ENCODE measurements at places on chromosomes 7 and 10.

- DNase-seq, result peak; percentile 100
These were observed 26.4 kb upstream of the SRGN start for GRCh38 chr10:69061305-69062161.

- DNase-seq, result no peak
These were observed 39.8 kb downstream of the PSMC2 start for GRCh38 chr7:103387242-103387641.

GRCh38 chr10:17831341-17831740 is 22.2 kb downstream of the MRC1 start:
- no peak for DNase-seq

GRCh38 chr10:117222976-117223692 is 17.8 kb upstream of the SLC18A2 start:
- no peak for DNase-seq

DNA sequence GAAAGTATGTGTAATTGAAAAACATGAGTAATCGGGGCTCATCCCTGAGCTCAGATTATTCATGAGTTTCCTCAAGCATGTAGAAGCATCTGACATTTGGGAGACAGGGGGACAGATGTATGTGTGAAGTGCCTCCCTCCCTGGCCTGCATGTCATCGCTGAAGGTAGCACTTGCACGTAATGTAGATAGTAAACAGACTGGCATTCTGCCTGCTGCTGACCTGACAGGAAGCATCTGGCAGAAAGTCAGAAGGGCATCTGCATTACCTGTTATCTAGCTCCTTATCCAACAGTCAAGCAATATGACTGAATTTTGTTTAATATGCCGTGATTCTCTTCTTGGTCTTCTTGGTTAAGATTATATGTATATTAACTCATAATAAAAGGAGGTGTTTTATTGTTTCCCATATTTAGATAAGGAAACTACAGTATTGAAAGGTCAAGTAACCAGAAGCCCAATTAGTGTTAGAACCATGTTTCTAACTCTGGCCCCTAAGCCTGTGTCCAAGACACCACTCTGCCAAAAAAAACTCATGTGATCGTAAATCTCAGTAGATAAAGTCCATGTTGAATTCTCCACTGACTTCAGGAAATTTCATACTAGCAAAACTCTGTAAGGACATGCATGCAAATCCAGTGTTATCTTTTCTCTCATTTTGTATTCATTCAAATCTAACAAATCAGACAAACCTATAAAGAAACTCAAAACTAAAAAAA is 918.1 kb upstream of the MBL2 start:
- no peak for DNase-seq

- DNase-seq, result no peak
These were observed 45.1 kb downstream of the WIPI2 start for GRCh38 chr7:5234852-5235831.

- DNase-seq, result peak; percentile 91
These were observed 91.2 kb downstream of the KAT6B start for GRCh38 chr10:74917481-74918077.

DNA sequence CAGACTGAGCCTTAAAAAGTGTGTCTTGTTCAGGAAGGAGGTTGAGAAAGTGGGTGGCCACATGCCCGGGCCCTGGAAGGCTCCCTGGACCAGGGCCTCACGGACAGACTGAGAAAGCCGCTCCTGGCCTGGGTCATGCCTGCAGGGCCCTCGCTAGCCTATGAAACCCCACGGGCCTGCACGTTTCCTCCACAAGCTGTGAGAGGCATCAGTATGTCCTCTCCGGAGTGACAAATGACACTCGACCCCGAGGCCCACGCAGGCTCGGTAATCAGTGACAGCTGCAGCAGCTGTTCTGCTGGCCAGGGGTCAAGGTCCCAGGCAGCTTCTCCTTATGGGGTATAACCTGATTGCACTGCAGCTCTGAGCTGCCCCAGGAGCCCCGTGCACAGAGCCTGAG is 47.6 kb downstream of the ASB13 start:
- no peak for DNase-seq

DNA sequence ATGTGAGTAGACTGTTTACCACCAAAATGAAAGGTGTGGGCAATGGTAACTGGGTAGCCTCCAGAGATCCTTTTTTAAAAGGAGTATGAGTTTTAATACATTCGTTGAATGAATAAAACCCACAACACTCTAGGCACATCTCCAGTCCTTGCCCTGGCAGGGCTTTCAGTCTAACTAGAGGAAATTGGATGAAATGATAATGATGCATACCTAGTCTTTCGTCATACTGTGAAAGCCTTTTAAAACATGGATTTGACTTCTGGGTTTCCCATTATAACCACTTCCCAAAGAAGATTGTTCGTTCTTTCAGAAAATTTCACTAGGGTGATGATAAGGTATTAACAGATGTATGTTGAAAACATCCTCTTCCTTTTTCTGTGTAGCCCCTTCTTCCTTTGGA is 110.8 kb downstream of the REEP3 start:
- DNase-seq, result no peak

DNA sequence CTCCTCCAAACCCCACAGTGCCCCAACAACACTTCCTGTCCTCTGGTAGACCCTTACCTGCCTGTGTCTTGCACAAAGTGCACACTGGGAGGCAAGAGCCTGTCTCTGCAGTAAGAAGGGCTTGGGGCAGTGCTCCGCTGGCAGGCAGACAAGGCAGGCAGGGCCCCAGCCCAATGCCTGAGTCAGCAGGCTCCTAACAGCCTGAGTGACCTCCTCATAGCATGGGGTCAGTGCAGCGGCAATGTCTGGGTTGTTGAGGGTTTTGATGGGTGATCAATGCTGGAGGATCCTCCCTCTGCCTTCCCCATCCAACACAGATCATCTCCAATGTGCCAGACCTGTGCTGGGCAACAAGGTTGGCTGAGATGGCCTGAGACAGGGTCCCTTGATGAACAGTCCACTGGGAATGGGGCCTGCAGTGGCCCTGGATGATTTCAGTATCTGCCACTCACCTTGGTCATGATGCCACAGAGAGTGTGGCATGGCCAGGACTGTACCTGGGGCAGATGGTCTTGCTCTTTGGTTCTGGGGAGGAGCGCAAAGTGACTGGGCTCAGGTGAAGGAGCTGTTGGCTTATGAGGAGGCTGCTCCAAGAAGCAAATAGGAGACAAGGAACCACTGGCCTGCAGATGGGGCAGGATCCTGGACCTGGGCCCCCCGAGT is 55.6 kb upstream of the CAMK2B start:
- no peak for DNase-seq

DNA sequence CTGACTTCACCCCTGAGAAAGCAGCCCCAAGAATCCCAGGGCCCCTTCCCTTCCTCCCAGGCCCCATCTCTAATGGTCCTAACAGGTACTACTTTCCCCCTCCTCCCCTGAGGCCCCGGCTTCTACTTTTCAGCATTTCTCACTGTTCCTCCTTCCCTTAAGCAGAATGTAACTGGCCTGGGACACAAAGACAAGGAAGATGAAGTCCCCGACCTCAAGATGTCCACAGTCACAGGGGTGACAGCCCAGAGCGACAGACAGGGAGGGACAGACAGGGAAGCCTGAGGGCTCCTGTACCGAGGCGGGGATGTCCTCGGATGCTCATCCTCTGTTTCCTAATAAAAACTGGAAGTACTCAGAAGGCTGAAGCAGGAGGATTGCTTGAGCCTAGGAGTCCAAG is 11.6 kb downstream of the AOC1 start:
- DNase-seq, result no peak

- DNase-seq, result no peak
These were observed 41.9 kb downstream of the CYCS start for GRCh38 chr7:25083201-25083600.

DNA sequence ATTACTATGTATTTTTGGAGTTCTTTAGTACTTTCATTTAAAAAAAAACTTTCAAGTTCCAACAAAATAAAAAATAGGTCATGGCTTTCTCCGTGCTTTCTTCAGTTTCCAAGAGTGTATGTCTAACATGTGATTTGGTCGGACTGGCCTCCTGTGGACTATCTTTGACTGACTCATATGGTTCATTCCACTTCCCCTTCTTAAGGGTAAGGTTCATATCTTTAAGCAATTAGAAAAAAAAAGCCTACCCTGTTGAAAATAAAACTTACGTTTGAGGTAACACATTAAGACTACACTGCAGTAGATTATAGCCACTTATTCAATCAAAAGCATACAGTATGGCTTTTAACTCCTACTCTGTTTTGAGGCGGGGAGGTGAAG is 112.8 kb upstream of the AHR start:
- no peak for DNase-seq

- no peak for DNase-seq
These were observed 103.9 kb downstream of the CDK6 start for GRCh38 chr7:92732316-92733036.

- DNase-seq, result no peak
These were observed 44.4 kb downstream of the AMZ1 start for GRCh38 chr7:2732388-2732787.
